Activated CD8-positive, alpha-beta memory T cell treated with anti-CD3 and anti-CD28 coated beads for 48 hours (primary cell): ENCODE measurements at places on chromosomes 7 and 10.

DNA sequence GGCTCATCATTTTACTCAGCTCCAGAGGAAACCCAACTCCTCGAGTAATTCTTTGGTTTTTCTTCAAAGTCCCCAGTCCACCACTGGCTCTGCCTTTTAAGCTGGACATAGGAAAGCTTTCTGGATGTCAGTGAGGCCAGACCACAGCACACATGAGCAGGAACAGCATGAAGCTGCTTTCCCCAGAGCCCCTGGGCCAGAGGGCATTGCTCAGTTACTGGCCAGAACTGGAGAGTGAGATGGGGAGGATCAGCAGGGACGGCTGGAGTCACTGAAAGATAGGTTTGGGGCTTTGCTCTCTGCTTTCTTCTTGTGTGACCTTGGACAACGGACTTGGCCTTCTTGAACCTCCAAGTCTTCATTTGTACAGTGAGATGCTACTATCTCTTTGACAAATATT is 43.1 kb downstream of the PARP12 start:
- DNase-seq, result no peak

GRCh38 chr10:598415-599170 is 90.9 kb downstream of the DIP2C start:
- DNase-seq, result no peak

DNA sequence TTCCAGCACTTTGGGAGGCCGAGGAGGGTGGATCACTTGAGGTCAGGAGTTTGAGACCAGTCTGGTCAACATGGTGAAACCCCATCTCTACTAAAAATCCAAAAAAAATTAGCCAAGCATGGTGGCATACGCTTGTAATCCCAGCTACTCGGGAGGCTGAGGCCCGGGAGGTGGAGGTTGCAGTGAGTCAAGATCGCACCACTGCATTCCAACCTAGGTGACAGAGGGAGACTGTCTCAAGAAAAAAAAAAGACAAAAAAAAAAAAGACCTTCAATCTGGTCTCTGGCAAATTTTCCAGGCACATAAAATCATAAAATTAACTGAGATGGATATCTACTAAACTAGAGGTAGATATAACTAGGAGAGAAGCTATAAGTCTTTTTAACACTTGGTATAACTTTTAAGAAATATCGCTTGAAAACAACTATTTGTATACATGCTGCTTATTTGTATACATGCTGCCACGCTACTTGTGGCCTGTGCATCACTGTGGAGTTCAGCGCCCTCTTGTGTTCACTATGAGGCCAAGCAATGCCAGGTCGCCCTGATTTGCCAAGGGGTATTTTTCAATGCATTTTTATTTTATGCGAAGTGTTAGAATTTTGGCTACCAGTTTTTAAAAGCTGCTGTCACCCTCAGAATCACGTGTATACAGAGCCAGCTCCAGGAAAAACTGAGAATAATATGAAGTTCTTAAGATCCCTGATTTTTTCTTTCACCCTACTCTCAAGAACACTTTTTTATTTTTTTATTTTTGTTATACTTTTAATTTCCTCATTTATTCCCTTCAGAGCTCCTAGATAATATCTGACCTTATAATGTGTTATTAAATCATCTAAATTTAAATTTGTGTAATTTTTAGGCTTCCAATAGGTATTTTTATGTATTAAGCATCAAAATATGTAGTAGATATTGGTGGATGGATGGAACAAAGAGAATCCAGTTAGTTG is 26.7 kb downstream of the CYCS start:
- no peak for DNase-seq

DNA sequence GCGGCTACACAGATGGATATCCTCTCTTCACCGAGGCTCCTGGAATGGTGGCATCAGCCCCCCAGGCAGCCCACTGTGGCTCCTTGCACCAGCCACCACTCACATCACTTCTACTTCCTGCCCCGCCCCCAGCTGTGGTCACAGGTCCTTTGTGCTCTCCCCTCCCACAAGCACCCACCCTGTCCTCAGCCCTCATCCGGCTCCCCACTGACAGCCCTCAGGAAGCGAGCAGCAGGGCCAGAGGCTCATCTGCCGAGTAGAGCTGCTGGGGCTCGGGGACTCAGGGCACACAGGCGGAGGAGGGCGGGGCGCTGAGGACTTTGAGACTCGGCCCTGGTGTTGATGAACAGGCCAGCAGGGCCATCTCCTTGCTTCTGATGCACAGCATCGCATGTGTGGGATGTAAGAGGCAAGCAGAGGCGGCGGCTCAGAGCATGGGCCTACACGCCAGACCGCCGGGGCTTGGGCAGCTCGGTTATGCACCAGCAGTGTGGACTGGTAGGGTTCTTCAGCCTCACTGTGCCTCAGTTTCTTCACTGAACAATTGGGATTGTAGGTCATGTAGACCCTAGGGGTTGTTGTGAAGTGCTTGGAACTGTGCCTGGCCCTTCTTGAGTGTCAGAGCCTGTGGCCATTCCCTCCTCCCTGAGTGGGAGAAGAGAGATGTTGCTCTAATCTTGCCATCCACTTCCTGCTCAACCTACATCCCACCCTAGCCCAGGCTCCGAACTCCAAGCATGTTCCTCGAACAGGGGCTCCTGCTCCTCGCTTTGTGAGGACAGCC is at the start of gene PRF1:
Gene PRF1 (minus strand): TSS at position 77 of the 784 bp plus-strand sequence. CDS start 1,839 bp downstream, outside the sequence.
- DNase-seq, result peak; percentile 73

DNA sequence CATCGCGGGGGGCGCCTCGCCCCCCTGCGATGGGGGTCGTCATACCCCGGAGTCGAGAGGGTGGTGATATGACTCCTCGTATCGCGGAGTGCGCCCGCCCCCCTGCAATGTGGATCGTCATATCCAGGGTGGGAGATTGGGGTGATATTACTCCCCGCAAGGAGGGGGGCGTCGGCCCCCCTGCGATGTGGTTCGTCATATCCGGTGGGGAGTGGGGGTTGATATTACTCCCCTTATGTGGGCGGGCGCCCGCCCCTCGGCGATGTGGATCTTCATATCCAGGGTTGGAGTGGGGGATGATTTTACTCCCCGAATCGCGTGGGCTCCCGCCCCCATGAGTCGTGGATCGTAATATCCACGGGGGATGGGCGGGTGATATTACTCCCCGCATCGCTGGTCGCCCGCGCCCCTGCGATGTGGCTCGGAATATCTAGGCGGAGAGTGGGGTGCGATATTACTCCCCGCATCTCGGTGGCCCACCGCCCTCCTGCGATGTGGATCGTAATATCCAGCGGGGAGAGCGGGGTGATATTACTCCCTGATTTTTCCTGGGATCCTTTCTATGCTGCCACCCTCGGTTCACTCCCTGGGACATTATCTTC is 36.9 kb downstream of the MEIG1 start:
- DNase-seq, result no peak

- DNase-seq, result no peak
Observed at GRCh38 chr10:96387161-96387560, 28.4 kb upstream of the OPALIN start.

- DNase-seq, result no peak
Observed at GRCh38 chr10:132665946-132666704, 119.8 kb downstream of the NKX6-2 start.

DNA sequence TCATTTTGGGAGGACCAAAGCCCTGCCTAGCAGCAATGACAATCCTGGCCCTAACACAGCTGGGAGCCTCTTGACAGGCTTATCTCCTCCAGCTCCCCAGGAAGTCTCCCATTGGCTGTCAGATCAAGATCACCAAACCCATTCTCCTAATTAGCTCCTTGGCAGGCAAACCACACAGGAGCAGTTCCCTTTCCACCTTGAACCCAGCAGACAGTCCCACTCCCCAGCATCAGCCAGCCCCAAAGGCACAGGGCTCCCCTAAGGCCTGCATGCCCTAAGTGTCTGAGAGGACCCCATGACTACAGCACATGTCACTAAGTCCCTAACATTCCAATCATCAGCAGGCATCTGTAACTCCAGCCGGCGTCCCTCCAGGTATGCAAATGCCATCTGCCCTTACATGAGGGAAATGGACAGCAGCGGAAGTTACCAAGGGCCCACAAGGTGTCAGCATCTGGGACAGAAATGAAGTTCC is 348.5 kb downstream of the KCNMA1 start:
- DNase-seq, result no peak

GRCh38 chr7:101953248-101953819 is 135.9 kb downstream of the CUX1 start:
- no peak for DNase-seq

DNA sequence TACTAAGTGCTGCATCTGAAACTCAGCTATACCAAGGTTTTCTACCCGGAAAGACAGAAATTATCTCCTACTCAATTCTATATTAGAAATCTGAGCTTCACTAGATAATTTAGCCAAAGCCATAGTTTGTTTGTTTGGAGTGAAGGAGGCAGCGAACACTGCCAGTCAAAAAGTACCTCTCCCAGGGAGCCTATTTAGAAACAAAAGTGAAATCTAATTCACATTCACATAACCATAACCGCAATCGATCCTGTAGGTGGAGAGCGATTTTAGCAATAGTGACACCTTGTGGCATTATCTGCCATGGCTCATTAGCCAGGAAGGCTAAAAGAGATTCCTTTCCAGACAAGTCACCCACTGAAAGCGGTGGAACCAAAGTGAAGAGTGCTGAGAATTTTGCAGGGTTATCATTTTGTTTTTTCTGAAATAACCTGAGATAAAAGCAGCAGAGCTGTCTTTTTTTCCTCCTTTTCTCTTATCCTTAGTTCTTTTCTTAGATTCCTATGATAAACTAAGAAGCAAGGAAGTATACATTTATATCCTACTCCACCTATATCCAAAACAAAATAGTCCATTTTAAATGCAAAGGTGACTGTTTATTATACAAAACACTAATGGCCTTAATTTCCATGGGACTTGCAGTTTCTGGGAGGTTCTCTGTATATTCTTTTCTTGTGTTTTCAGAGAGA is 83.7 kb upstream of the BET1 start:
- no peak for DNase-seq

DNA sequence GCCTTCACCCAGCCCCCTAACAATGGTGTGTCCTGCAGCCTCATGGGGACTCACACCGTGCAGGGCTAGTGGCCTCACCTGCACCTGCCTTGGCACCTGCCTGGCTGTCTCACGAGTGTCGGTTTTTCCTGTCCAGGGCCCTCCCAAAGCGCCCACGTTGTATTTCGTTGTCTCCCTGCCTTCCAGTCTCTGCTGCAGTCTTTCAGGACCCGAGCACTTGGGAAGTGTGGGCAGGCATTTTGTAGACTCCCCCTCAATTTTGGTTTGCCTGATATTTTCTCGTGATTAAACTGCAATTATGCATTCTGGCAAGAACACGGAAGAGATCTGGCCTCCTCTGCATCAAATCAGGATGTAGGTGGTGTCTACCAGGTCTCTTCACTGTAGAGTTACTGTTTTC is 17.9 kb downstream of the BNIP3 start:
- no peak for DNase-seq

- no peak for DNase-seq
Observed at GRCh38 chr7:148561099-148561498, 29.5 kb upstream of the C7orf33 start.

DNA sequence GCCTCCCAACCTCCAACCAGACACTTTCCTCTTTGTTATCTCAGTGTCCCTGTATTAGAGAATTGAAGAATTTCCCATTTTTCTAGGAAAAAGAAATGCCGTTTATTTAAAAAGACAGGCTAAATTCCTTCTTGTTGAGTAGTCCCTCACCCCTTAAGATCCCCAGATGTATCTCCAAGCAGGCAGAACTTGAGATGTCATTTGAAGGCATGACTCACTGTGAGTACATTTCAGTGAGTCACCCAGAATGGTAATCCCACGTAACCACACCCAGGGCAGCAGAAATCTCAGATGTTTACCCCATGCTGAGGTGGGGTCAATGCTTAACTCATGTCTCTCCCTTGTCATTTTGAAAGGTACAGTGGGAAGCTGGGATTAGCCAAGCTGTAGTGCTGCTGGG is 4.4 kb downstream of the ZNF655 start:
- DNase-seq, result peak; percentile 23

GRCh38 chr7:121020989-121021969 is 32.8 kb downstream of the CPED1 start:
- no peak for DNase-seq

GRCh38 chr7:124255041-124255655 is 222.3 kb upstream of the TMEM229A start:
- DNase-seq, result no peak

DNA sequence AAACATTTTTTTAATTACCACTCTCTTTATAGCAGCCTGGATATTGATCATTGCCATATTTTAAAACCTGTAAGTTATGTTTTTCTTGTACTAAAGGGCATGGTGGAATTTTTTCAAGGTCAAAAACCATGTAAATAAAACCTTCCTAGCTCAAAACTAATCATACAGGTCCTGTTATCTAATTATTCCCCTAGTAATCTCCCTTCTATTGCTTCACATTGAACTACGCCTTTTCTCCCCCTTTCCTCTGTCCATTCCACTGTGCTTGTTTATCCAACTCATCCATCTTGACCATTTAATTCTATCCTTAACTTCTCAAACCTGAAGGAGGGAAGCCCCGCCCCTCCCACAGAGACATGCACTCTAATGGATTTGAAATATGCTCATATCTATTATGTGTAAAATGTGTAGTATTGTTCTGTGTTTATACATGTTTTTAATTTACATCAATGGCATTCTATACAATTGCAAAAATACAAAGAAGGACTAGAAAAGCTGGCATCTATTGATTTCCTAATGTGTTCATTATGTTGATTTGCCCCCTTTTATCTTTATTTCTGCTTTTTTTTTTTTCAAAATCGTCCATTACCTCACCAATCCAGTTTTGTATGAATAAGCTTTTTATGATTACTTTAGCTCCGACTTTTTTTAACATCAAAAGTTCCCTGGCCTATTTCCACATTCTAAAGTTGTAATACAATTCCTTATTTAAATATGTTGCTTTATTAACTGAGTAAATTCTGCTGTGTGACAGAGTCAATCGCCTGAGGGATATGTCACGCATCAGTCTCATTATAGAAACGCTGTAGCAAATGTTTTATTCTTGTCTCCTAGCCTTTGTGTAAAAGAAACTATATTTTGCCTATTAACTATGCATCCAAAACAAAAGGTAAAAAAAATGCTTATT is 61.0 kb downstream of the MET start:
- no peak for DNase-seq

DNA sequence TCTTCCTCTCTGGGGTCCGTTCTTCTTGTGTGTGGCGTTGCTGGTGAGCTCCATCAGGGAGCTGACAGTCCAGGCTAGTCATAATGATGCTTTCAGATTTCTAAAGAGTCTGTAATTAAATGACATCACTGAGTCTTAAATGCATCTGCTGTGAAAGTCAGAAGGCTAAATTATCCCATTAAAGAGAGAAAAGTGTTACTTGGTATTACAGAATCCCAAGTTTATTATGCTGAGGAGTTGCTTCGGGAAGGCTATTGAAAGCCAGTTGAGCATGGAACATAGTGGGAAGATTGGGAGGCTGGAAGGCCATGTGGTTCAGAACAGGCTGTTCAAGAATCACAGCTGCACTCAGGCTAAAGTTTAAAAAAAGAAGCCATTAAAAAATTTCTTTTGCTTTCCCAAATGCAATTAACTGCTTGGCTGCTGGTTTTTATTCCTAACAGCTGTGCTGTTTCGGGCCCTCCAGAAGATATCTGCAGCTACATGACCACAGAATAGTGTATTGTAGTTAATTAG is 342.6 kb upstream of the LRGUK start:
- no peak for DNase-seq

GRCh38 chr7:5526100-5526905 is 102.7 kb upstream of the TNRC18 start:
- peak; percentile 31 for DNase-seq
